ENCODE measurements at places on chromosomes 2 and 18.

GRCh38 chr2:40120026-40120425, 331.9 kb downstream of the SLC8A1 start:
- no peak for DNase-seq

DNA sequence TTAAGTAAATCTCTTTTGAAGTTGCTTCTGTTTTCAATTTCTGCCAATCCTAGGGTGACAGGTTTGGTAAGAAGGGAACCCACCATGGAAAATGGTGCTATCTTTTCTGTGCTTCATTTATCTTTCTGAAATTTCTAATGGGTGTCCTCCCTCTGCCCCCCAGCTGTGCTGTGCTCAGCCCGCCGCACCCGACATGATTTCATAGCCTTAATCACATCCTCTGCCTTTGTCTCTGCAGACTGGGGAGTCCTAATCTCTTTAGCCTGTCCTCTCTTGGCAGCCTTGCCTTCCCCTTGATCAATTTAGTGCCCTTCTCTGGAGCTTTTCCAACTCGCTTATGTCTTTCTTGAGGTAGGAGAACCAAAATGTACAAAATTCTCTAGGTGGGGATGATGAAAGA, 49.3 kb downstream of the DNMT3A start:
- DNase-seq, result no peak

- DNase-seq, result peak; percentile 38
These were observed 101.7 kb upstream of the NOSTRIN start for GRCh38 chr2:168700615-168701245.

DNA sequence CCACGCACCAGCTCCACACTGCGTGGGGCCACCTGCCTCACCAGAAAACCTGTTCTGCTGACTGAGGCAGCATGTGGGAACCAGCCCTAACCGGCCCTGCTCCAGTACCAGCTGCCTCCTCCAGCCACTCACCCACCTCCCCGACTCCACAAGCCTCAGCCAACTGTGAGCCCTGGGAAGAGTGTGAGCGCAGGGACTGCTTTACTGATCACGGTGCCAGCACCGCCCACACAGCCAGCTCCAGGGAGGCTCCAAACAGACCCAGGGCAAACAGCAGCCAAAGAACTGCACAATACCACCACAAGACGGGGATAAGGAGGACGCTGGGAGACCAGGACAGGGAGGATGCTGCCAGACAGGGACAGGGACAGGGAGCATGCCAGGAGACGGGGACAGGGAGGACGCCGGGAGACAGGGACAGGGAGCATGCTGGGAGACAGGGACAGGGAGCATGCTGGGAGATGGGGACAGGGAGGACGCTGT, 28.4 kb downstream of the EIPR1 start:
- DNase-seq, result peak; percentile 44

- DNase-seq, result no peak
These were observed 860.4 kb upstream of the SOX11 start for GRCh38 chr2:4831751-4832150.

DNA sequence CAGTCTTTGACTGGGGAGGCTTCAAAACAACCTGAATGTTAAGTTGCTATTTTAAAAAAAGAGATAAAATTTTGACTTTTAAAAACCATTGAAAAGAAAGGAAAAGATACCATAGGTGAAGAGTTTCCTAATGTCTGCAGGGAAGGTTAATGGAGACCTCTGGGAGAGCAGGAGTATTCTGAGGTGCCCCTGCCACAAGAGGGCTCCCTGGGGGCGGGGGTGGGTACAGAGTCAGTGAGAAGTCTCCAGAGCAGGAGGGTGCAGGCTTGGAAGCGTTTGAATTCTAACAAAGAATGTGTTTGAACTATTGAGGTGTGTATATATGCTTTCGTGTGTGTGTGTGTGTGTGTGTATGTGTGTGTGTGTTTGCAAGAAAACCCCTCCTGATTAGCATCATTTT, 46.7 kb upstream of the ST6GAL2 start:
- DNase-seq, result no peak

DNA sequence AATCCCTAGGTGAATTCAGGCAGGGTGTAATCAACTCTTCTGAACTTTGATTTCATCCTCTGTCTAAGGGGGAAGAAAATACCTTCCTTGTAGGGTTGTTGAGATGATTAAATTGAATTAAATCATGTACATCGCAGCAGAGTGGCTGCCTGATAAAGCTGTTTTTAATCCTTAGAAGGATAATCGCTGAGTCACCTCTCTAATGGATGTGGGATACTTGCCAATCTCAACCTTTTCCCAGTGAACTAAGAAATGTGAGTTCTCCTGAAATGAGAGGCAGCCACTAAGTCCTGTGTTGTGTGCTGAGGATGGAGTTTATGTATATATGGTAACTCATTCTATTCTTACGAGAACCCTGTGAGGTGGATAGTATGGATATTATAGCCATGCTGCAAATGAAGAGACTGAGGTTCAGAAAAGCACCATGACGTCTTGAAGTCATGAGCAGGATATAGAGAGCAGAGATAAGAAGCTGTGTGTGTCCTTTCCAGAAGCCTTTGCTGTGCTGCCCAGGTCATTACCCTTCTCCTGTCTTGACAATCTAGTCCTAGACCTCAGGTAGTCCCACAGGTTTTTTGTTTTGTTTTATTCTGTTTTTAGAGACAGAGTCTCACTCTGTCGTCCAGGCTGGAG, 93.3 kb downstream of the HNRNPLL start:
- no peak for DNase-seq

DNA sequence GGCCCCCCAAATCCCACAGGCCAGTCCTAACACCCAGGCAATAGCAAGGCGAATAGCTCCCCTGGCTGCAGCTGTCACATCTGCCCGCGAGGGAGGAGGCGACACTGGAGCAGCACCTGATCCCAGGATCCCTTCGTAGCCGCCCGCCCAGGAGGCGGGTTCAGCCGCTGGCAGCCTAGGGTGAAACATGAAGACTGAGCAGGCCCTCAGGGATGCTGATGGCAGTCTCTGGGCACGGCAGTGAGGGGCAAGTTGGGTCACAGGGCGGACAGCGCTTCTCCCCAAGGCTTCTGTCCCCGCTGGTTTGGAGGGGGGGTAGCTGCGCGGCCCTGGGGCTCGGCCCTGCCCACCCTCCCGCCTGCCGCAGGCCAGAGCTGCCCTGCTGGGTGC, 1.9 kb downstream of the DNMT3A start:
- peak; percentile 62 for DNase-seq

DNA sequence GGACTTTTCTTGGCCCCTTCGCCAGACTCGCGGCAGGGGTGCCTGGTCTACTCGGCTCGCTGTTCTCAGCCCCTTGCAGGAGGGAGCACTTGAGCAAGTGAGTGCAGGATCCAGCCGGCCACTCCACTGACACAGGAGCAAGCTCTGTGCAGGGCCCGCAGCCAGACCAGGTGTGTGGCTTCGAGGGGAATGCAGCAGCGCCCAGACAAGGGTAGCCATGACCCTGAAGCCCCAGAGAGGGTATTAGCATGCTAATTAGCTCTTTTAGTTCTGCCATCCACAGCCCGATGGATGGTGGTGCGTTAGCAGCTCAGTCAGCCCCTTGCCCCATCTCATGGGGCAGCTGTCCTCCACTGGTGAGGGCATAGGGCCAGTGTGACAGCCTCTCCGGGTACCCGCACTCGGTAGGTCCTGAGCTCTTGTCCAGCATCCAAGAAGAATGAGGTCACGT, 103.2 kb upstream of the HS6ST1 start:
- no peak for DNase-seq

- DNase-seq, result no peak
These were observed 127.6 kb downstream of the ZNF516 start for GRCh38 chr18:76367168-76368125.

DNA sequence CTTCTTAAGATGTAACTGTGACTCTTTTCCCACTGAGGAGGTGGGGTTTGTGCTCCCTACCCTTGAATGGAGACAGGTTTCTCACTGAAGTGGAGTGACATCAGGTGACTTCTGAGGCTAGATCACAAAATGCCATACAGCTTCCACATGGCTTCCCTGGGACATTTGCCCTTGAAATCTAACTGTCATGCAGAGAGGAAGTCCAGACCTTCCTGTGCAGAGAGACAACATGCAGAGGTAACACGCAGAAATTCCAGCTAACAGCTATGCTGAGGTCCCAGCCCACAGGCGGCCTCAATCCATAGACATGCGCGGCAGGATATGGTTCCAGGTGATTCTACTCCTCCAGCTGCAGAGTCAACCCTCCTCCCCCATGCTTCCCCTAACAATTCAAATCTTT, 119.0 kb downstream of the TRIB2 start:
- DNase-seq, result no peak

GRCh38 chr2:181789827-181790448, 101.6 kb upstream of the ITPRID2 start:
- no peak for DNase-seq

GRCh38 chr2:128736689-128737545, 418.2 kb upstream of the HS6ST1 start:
- DNase-seq, result peak; percentile 91

DNA sequence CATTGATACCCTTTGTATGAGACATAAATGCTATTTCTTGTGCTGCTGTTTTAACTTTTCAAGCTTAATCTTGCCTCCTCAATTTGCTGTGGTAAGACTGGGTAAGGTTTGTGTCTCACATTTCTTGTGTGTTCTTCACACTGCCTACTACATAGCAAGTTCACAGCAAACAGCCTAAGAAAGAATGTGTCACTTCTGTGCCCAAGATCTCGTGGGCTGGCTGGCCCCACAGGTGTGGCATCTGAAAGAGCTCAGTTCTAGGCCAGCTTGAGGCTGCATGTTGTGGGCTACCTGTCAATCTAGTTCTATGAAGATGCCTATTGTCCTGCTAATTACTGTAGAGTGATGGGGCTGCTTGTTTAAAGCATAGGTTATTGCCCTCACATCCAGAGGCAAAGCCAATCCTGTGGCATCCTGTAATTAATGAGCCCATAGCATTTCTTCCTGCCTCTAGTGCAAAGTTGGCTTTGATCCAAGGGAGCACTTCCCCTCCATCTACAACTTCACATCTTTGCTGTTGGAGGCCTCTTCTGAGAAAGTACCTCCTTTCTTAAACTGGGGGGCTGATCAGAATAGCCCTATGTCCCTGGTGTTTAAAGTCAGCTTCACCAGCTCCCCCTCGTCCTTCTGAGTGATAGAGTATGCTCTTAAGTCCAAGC, 40.9 kb upstream of the ASPRV1 start:
- no peak for DNase-seq

DNA sequence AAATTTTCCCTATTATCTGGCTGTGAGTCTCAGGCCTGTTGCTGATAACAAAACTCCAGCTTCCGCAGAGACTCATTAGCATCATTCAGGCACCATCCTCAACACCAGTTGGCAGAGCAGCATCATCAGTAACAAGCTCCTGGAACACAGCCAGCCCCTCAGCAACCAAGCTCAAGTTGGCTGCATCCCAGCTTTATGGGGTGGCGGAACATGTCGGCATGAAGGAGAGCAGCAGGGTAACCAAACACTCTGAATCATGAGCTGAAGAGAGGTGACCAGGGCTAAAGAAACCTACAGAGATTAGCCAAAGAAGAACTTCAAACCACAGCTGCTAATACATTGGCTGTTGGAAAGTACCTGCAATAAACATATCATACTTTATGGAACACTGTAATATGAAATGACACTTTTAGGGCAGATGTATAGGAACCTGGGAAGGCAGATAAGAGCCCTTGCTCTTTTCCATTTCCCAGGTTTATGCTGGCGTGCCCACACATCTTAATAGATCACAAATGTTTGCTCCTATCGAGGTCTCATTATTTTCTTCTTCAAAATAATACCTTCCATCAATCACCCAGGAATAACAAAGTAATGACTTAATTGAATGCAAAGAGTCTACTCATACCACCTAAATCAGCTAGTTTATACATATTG, 63.8 kb downstream of the PDE11A start:
- no peak for DNase-seq

DNA sequence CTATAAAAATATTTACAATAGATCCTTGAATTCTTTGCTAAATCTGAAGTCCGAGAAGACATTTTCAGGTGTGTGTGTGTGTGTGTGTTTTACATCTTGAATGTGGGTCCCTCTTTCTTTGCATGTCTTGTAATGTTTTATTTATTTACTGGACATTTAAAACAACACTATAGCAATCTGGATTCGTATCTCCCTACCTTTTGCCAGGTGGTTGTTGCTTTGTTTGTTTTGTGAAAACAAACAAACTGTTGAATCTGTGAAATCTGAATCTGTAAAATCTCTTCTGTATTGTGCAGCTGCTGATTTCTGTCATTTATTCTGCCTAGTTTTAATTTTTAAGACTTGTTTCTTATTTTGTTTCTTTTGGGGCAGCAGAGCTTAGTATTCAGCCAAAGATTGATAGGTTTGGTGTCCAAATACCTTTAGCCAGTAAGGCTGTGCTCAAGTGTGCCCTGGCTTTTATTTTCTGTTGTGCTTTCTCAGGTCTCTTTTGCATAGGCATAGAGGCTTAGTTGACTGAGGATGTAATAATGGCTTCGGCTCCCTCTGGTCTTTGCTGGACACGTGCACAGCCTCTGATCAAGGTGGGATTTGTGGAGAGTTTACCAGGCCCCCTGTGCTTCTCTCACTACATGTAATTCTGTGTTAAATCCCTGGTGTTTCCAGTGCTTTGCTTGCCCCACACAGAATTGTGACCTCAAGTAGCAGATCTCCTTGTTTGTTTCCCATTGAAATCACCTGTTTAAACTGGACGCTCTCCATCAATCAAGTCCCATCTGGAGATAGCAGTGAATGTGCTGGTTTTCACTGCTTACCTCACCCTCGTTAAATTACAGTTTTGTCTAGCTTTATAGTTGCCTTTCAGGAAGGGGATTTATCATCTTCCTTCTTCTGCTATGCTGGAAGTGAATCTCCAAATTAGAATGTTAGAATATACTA, 71.1 kb downstream of the BIRC6 start:
- DNase-seq, result no peak

DNA sequence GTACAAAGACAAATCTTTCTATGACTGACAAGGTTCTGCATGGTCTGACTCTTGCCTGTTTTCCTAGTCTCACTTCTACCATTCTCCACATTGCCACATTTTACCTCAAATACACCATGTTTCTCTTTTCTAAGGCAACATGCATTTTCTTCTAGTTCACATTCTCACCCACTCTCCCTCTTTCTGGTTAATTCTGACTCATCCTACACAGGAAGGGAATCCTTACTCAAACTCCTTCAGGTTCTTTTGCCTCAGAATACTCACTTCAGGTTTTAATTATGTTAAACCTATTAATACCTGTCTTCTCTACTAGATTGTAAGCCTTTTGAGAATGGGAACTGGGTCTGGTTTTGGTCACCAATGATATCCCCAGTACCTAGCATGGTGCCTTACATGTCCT, 47.2 kb downstream of the MAP2 start:
- no peak for DNase-seq

GRCh38 chr2:111210036-111210435, 89.3 kb downstream of the BCL2L11 start:
- DNase-seq, result no peak
